ENCODE measurements at places on chromosomes 7 and 10.

DNA sequence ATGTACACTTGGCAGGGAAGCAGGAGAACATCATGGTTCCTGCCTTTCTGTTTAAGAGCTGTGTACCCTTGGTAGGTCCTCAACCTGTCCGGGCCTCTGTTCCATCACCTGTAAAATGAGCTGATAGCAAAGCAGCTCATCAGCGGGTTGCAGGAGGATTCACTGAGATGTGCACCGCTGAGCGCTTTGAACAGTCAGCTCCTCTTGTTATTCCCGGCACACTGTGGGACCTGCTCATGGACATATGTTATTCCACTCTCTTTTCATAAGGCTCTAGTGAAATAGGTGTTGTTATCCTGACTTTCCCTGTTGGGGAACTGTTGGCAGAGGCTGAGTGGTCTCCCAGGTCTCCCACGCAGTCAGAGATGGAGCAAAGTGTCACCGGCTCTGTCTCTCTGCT lies 497.5 kb upstream of the ZMIZ1 start:
- no peak for DNase-seq

- DNase-seq: no peak
Measured at GRCh38 chr10:14184841-14185315, 145.8 kb downstream of the FRMD4A start.

DNA sequence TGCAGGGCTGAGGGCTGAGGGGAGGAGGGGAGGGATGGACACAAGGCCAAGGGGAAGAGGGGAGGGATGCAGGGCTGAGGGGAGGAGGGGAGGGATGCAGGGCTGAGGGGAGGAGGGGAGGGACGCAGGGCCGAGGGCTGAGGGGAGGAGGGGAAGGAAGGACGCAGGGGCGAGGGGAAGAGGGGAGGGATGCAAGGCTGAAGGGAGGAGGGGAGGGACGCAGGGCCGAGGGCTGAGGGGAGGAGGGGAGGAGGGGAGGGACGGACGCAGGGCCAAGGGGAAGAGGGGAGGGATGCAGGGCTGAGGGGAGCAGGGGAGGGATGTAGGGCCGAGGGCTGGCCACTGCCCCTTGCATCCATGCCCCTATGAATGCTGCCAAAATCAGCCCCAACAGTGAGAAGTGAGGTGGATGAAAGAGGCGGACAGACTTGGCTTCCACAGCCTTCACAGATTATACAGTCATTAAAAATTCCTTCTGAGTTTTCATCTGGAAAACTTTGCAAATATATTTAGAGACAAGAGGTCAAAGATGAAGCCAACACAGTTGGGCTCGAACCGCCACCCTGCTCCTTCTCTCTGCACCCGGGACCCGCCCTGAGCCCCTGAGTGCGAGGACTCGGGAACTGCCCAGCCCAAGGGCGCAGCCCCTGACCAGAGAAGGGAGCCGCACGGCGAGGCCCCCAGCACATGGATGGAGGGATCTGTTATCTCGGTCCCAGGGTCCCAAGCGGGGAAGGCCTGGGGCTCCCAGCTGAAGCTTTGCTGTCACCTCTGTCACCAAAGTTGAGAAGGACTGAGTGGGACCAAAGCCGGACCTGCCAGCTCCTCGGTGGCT lies 65.8 kb downstream of the DIP2C start:
- DNase-seq: no peak

GRCh38 chr7:46133072-46133471 lies 212.0 kb upstream of the IGFBP3 start:
- DNase-seq: no peak

DNA sequence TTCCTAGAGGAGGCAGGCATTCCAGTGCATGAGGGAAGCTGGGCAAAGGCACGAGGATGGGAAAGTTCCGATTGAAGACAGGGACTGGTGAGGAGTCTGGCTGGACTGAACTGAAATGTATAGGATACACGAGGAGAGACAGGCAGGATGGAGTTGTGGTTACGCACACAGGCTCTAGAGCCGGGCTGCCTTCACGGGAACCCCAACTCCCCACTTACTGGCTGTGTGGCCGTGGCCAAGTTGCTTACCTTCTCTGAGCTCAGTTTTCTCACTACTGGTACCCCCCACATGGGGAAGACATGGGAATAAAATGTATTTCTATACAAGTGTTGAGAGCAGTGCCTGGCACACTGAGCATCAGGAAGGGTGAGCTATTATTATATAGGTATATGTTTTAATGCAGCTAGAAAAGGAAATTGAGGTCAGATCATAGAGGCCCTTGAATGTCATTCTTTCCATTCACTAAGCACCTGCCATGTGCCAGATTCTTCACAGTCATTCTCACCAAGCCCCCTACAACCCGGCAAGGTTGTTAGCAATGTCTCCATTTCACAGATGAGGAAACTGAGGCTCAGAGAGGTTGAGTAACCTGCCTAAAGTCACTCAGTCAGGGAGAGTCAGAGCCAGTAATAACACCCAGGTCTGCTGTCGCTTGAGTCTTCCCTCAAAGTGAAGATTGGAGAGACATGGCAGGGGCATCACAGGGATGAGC lies 9.7 kb downstream of the CHST3 start:
- no peak for DNase-seq

- DNase-seq: no peak
Measured at GRCh38 chr7:135692055-135692454, 29.7 kb downstream of the STMP1 start.

- DNase-seq: no peak
Measured at GRCh38 chr7:22751341-22751740, 24.3 kb downstream of the IL6 start.

DNA sequence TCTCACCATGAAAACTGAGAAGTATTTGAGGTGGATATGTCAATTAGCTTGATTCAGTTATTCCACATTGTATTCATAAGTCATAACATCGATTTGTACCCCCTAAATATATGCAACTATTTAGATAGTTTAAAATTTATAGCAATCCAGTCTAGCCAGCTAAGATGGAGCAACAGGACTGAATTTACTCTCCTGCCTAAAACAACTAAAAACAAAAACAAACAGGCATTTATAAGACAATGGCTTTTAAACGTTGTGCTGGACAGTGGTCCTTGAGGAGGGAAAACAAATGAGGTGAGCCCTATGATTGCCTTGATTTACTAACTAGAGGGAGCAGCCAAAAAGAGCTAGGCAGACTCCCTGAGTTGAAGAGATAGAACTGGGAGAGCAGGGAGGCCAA lies 814 bp upstream of the GPAM start:
- no peak for DNase-seq

DNA sequence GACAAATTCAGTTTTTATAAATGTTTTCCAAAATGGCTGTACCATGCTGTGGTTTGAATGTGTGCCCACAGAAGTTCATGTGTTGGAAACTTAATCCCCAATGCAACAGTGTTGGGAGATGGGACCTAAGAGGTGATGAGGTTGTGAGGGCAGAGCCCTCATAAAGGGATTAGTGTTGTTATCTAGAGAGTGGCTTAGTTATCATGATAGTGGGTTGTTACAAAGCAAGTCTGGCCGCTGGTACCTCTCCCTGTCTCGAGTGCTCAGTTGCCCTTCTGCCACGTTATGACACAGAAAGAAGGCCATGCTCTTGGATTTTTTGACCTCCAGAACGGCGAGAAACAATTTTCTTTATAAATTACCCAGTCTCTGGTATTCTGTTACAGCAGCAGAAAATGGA lies 119.0 kb downstream of the BTAF1 start:
- no peak for DNase-seq

DNA sequence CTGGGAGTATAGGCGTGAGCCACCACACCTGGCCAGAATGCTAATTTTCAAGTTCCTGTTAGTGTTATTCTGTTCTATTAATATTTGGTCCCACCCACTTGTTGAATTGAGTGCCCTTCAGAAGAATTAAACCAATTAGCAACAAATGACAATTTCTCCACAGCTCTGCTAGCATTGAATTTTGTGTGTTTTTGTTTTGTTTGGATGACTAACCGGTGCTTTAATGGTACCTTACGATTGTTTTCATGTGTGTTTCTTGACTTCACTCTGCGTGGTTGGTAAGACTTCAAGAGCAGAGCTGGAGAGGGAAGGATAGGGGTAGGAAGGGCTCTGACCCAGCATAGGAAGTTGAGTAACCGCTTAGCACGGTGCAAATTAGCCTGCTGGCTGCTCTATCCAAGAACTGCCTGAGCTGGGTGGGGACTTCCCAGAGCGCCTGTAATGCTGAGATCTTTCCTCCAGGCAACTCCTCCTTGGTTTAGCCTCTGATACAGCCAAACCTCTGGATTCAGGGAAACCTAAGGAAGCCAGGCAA lies 4.6 kb downstream of the ARPC1B start:
- DNase-seq: no peak

DNA sequence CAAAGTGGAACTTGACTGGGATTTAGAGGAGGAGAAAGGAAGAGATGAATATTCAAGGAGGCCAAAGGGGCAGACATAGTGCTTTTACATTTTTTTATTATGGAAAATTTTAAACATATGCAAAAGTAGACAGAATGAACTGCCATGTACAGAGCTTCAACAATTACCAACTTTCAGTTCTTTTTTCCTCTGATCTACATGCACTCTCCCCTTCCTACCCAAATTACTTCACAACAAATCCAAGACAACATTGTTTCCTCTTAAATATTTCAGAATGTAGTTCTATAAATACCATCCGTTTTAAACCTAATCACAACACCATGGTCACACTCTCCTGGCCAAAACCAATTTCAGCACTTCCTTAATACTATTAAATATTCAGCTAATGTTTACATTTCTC lies 83.5 kb upstream of the FZD1 start:
- DNase-seq: no peak

Data from NCI-H2029 treated with DMSO at 0.1 percent for 48 hours (cell line).